Stimulated activated CD4-positive, alpha-beta T cell treated with anti-CD3 and anti-CD28 coated beads, Interleukin-1b, Interleukin-23, amount 100 ng/mL, for 1 hour (primary cell): ENCODE measurements at places on chromosomes 1 and 21.

GRCh38 chr1:66452162-66452561 lies 81.8 kb upstream of the SGIP1 start:
- no peak for DNase-seq

DNA sequence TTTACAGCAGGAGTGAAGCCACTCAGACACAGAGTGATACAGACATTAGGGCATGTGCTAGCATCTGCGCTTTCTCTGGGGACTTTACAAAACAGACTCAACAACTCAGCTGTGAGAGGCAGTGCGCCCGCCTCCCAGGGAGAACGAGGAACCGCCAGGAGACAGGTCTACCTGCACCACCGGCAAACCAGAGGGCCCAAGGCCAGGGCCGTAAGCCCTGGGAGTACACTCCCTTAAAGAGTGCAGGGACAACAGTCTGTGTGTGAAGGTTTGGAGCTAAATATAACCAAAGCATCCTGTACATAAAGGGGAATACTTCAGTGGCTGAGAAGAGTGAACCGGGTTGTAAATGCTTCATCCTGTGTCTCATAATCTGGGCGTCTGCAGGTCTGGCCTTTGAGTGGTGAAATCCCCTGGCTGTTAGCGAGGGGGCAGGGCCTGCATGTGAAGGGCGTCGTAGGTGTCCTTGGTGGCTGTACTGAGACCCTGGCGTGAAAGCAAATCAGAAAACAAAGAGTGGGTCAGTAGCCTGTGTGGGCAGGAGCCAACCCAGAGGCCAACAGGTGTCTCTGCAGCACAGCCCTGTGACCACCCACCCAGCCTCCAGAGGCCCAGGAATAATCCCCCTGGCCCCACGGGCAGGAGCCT lies 86.9 kb downstream of the CD247 start:
- DNase-seq, result no peak

GRCh38 chr1:111234258-111234657 lies 6.7 kb downstream of the CHI3L2 start:
- no peak for DNase-seq

GRCh38 chr21:24785033-24785432 lies 822.2 kb downstream of the MRPL39 start:
- no peak for DNase-seq

- no peak for DNase-seq
These were observed 39.0 kb downstream of the TENT5C start for GRCh38 chr1:117644696-117645311.

DNA sequence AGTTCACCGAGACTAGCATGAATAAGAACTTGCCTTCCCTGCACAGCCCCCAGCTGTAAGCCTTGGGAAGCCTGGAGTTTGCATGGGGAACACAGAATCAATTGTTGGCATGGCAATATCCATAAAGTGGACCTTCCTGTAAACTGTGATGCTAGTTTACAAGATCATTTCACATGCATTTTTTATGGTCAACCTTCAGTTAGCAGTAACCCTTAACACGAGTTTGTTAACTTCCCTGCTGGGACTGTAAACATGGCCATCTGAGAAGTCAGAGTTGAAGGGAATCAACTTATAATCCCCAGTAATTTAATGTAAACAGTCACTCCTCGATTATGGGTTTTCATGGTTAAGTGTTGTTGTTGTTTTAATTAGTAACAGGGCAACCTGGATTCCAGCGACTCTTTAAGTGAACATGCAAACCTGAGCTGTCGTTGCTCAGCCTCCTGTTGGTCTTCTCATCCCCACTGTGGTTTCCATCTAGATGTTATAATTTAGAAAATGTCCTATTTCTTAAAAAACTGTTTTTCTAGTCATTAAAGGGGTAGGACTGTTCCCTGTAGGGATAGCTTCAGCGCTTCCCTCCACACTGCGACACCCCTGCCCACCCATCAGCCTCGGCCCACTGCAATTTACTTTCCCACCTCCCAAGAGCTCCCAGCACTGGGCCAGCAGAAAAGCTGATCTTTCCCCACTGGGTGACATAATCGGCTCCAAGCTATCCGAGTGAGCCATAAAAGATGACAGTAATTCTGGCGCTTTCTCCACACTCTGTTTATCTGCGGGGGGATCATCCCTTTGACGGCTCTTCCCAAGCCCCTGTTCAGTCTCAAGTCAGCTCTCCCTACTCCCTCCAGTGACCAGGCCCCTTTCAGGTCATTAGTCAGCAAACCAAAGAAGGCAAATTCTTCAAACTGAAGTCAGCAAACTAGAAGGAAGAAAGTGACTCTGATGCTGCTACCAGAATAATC lies 107.6 kb upstream of the IPO9 start:
- no peak for DNase-seq

- DNase-seq, result no peak
These were observed 94.8 kb upstream of the DISP3 start for GRCh38 chr1:11384170-11384554.

DNA sequence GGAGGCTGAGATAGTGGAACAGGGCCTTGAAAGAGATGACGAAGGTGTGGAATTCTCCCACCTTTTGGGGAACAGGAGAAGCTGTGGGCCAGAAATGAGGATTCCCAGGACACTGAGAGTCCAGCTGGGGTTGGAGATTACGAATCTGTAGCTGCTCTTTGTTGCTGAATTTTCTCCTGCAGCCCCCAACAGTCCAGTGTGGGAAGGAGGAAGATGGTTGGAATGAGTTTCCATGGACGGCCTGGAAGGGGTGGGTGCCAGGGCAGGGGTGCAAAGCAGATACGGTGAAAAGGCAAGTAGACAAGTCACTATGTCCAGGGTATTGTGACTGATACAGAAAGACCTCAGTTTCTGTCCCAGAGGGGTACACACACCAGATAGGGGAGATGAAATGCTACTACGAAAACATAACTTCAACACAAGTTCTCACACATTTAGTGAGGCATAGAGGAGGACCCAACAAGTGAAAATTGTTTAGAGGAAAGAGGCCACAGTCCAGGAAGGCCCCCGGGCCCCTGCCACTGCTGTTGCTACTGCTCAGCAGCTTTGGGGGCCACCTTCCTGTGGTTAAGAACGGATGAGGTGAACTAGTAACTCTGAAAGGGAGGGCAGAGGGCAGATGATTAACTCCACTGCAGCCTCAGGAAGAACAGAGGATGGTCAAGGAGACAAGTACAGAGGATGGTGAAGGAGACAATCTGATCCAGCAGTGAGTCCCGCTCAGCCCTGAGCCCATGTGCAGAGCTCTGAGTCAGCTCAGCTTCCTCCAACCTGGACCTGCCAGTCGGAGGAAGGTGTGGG lies 7.3 kb downstream of the CD244 start:
- no peak for DNase-seq

GRCh38 chr1:103024051-103024450 lies 84.3 kb downstream of the COL11A1 start:
- no peak for DNase-seq

DNA sequence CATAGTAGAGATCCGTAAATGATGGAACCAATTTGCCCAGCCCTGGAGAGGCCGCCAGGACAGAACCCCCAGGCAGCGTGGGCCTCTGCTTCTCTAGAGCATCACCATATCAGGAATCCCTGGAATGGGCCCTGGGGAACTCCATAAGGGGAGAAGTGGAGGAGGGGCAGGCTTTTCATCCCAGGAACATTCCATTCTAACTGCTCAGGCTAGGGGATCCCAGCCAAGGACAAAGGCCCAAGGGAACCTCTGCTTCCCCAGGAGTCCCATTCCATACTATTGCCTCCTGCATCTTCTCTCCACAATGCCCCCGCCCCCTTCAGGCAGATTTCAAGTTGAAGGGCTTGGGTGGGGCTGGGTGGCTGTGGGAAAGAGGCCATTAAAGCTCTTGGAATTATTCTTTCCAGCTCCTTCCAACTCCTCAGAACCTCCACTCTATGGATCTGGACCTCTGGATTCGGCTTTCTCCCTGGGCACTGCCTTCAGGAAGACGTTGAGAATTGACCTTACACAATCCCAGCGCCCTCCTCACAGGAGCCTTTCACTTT lies 6.0 kb downstream of the TRNP1 start:
- DNase-seq, result no peak

- no peak for DNase-seq
These were observed 1.7 kb downstream of the ISG15 start for GRCh38 chr1:1014799-1015681.

DNA sequence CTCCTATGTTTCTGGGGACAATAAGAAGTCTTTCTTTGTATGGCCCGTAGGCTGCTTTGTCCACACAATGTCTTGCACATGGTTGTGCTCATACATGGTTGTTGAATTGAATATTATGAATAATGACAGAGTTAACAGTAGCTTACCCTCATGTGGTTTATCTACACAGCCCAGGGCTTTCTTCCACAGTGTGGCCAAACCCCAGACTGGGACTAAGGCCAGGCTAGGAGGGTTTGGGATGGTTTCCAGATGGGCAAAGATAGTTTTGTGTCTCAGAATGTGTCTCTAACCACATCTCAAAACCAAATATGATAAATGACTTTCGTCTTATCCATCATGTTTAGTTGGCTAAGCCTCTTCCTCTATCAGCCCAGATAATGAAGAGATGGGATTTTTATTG lies 65.2 kb downstream of the CACNA1E start:
- DNase-seq, result no peak

DNA sequence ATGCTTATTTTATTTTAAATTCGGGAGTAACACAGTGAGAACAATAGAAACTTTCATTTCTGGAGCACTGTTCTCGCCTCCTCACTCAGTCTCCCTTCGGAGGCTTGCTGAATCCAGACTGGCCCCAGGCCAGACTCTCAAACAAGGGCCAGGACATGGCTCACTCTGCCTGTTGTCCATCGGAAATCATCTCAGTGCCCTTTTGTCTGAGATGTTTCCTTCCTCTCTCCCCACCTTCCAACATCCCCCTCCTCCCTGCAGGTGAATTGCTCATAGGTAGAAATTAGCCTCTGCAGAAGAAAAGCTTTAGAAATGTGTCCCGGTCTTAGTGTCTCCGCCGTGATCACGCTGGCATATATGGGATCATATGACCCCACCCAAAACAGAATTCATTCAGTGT lies 55.2 kb downstream of the ERG start:
- no peak for DNase-seq

- DNase-seq, result no peak
These were observed 38.0 kb downstream of the EBNA1BP2 start for GRCh38 chr1:43134068-43134467.

- no peak for DNase-seq
These were observed 1.0 kb downstream of the C1orf115 start for GRCh38 chr1:220691053-220691684.

GRCh38 chr21:46100426-46100825 lies 2.5 kb downstream of the COL6A2 start:
- DNase-seq, result no peak

- no peak for DNase-seq
These were observed 39.4 kb upstream of the CCDC27 start for GRCh38 chr1:3712573-3713535.

- DNase-seq, result no peak
These were observed 65.6 kb downstream of the OPTC start for GRCh38 chr1:203559523-203559922.

- no peak for DNase-seq
These were observed 32.5 kb upstream of the ASPM start for GRCh38 chr1:197178998-197179397.

DNA sequence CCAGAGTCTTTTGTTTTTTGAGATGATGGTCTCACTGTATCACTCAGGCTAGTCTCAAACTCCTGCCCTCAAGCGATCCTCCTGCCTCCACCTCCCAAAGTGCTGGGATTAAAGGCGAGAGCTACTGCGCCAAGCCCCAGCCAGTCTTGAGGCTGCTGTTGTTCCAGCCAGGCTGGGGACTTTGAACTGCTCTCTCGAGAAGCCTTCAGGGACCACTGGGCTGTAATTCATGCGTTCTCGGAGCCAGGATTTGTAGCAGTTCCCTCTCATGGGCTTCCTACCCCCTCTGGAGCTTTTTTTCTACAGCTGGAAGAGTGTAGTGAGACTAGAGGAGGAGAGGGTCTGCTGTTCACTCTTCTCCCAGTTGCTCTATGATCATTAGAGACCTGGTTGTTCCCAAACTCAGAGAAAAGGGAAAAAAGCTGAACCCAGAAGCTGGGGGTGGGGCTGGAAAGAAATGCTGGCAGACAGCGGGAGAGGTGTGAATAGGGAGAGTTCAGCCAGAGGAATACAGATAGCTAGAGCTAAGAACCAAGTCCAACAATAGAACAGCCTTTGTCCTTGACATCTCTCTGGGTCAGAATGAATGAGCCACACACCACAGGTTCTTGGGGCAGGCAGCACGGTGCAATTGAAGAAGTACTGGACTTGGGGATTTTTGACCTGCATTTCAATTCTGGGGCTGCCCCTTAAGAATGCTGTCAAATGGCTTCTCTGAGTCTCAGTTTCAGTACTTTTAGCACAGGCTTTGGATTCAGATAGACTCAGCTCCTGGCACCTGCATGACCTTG lies 13.2 kb upstream of the SLC41A1 start:
- no peak for DNase-seq

DNA sequence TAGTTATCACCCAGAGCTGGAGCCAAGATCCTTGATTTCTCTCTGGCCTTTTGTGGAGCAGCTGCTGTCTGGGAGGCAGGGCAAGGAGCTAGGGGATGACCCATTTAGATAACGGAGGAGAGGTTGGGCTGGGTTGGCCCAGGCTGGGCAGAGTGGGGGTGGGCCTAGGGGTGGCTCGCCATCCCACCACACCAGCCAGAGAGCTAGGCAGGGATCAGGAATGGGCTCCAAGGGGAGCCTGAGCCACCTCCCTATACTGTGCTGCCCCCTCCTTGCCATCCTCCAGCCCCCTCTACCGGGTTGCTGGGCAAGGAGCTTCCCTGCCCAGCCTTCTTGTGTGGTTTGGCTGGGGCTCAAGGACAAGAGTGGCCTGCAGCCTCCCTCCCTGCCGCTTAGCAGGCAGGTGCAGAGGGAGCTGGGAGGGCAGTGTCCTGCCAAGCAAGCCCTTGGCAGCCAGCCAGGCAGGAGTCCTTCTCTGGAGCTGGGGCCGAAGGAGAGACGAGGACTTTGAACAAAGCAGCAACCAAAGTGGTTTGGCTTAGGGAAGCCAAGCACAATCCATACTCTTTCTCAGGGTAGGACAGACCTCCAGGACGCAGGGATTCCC lies 4.1 kb downstream of the NUAK2 start:
- DNase-seq, result no peak

DNA sequence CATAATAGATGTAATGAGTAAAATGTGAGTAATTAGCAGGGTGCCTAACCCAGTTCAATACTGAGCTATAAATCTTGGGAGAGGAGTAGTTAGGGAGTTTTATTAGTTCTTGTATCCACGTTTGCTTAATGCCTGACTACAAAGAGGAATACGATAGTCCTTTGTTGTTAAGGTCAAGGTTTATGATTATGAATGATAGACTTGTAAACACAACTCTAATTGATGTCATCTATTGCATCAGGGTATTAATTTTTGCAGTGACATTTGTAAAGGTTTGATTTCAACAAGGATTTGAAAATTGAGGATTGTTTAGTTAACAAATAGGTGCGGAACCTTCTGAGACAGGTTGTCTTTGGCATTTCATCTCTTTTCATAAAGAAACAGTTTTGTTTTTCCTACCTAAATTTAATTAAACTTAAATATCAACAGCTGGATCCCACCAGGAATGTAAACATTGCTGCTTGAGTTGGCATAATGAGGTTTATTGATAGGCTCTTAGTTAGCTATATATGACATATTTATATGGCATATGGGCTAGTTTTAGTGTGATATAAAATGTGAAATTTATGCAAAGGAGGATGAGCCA lies 9.7 kb downstream of the SOAT1 start:
- DNase-seq, result no peak
